ENCODE measurements at places on chromosomes 3 and 15. TPM values are rescaled to one million over a fixed set of nuclear protein-coding genes. Genes with fewer than 3 reads are reported as not detected.

NME9 gene
- not detected for polyA plus RNA-seq

RPL15 gene
- 3,005 TPM for polyA plus RNA-seq

DNA sequence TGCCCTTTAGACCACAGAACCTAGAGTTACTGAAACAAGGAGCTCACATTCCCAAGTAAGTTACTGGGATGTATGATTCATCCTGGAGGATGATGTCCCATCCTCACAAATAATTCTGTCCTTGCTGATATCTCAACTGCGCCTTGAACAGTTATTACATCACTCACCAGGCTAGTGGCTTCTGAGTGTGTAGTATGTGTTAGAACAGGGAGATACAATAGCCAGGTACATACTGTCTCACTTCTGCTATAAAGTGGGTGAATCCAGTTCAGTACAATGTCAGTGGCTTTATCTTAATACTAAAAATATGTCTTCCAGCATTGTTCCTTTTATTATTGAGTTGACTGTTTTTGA is 483.2 kb upstream of the FRG2C start:
- no peak for DNase-seq

GRCh38 chr3:188943591-188943990 is 228.2 kb upstream of the TPRG1 start:
- DNase-seq: no peak

DNA sequence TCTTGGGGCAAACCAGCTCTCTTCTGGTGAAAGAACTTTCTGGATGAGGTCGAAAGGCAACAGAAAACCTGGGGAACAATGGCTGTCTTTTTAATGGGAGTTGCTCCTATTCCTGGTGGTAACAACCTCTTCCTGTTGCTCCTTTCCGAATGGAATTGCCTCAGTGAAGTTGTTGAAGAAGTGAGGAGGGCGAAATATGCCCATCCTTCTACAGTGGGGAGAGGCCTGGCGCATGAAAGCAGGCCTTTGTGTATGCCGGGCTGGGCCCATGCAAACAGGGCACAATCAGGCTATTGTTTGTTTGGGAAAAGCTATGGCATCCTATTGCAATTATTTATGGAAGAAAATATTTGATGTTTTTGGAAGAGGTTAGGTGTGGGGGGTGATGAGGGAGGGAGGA is 166.9 kb downstream of the IGF1R start:
- DNase-seq: no peak

Data from foreskin keratinocyte (primary cell).